Smooth muscle cell of the pulmonary artery (primary cell): ENCODE measurements at places on chromosomes 5 and 9. TPM values are rescaled to one million over a fixed set of nuclear protein-coding genes. Genes with fewer than 3 reads are reported as not detected.

ISL1 gene
- 0.03 and 0.20 TPM in 2 replicates for total RNA-seq

CYSRT1 gene
- 0.33 and 0.66 TPM in 2 replicates for total RNA-seq

LECT2 gene
- total RNA-seq = not detected in 2 replicates

CCNO gene
- total RNA-seq = 0.13 and 1.1 TPM in 2 replicates

DIRAS2 gene
- 0.03 and 0.33 TPM in 2 replicates for total RNA-seq
